ENCODE measurements at places on chromosomes 16 and 17.

- DNase-seq = peak; percentile 52
These were observed 4.4 kb upstream of the SNX29 start for GRCh38 chr16:11972128-11972527.

- DNase-seq = no peak
These were observed 23.1 kb upstream of the PHF12 start for GRCh38 chr17:28974451-28974850.

DNA sequence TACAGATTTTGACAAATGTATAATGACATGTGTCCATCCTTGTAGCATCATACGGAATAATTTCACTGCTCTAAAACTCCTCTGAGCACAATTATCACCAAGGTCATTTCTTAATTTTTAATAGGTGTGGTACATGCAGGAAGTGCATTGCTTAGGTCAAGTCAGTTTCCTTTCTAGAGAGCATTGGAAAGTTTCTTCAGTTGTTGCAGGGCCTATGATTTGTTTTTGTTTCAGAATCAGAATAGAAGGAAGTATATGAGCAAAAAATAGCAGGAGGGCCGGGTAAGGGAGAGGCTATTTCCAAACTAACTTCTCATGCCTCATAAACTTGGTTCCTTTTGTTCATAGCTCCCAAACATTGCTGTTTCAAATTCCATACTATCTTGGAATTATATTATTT, 24.0 kb upstream of the SLFN5 start:
- DNase-seq = no peak

- DNase-seq = no peak
These were observed 31.1 kb upstream of the SHISA6 start for GRCh38 chr17:11209906-11210305.

GRCh38 chr17:81510785-81511553, 1.6 kb downstream of the ACTG1 start:
- DNase-seq = peak; percentile 55

DNA sequence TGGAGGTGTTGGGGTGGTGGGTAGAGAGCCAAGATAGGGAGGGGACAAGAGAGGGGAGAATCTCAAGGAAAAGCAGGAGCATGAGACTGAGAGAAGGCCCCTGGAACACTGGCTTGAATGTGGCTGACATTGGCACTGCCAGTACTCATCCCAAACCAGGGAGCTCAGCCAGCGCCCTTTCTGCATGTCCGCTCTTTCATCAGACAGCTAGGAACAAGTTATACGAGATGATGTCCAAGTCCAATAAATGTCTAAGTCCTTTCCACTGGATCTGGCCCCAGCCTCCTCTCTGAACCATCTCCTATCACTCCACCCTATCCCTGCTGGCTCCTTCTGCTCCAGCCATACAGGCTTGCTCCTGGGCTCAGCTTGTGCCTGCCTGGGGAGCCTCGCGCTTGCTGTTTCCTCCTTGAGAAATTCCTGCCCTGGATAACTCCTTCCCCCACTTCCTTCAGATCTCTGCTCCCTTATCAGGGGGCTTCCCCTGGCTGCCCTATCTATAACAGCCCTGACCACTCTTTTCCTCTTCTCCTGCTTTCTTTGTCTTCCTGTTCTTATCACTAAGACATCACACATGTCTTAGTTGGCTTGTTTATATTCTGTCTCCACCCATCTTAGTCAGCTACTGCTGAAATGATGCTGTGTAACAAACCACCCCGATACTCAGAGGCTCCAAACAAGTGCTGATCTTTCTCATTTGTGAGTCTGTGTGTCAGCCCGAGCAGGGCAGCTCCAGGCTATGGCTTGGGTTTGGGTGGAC, 37.1 kb upstream of the MEOX1 start:
- DNase-seq = no peak

GRCh38 chr17:81241648-81242420, 2.7 kb downstream of the NDUFAF8 start:
- peak; percentile 69 for DNase-seq

GRCh38 chr17:63716426-63716825, 16.5 kb upstream of the LIMD2 start:
- DNase-seq = peak; percentile 55

GRCh38 chr17:44539673-44540072, 17.6 kb upstream of the FZD2 start:
- DNase-seq = no peak

GRCh38 chr17:79543531-79543930, 67.3 kb downstream of the RBFOX3 start:
- DNase-seq = peak; percentile 30

- DNase-seq = no peak
These were observed 4.9 kb upstream of the COPS3 start for GRCh38 chr17:17285951-17286350.

DNA sequence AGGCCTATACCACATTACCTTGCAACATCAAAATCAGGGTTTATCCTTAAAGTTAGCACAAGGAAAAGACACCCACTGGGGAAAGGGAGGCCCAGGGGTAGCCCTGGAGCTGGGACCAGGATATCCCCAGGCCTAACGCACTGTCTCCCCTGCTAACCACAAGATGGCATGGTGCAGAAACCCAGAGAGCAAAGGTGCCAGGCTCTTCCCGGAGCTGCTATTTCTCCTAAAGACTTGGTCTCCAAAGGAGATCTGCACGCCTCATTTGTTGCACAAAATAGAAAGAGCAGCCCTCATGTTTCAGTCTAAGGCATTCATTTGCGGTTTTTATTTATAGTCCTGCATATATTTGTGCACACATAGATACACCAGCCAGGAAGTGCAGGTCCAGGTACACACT, 408.6 kb downstream of the SOX9 start:
- no peak for DNase-seq

DNA sequence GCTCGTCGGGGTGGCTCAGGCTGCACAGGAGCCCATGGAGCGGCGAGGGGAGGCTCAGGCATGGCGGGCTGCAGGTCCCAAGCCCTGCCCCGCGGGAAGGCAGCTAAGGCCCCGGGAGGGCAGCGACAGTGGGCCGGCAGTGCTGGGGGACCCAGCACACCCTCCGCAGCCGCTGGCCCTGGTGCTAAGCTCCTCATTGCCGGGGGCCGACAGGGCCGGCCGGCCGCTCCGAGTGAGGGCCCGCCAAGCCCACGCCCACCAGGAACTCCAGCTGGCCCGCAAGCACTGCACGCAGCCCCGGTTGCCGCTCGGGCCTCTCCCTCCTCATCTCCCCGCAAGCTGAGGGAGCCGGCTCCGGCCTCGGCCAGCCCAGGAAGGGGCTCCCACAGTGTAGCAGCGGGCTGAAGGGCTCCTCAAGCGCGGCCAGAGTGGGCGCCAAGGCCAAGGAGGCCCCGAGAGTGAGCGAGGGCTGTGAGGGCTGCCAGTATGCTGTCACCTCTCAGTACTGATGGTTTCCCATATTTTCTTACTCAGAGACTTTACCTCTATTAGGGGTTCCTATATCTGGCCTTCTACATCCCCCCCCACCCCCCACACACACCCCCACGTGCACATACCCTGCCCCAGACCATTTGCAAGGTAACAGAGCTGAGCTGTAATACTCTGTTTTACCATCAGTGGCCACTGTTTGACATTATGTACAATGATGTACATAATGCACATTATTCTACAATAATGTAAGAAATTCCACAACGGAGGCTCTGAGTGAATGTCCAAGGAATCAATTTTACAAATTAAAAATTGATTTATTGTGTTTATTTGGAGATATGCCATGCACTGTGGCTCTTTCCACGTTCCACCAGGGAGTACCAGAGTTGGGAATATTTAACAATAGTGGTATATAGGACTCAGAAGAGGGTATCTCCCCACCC, 3.7 kb upstream of the VAT1L start:
- peak; percentile 27 for DNase-seq

DNA sequence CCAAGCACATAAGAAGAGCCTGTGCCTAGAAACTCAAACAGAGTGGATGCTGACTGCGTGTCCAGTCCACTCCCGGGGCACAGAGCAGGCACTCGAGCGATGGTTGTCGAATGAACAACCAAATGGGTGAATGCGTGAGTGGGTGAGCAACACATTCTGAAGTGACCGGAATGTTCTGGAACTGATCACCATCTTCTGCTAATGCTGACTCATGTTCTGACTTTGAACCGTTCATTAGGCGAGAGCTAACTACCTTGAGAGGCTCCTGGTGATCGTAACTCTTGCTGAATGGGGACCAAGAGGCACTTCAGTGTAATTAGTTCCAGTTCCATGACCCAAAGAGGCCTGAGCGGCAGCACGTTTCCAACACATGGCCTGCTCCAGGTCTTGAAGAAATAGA, 37.9 kb downstream of the IRF8 start:
- DNase-seq = no peak

DNA sequence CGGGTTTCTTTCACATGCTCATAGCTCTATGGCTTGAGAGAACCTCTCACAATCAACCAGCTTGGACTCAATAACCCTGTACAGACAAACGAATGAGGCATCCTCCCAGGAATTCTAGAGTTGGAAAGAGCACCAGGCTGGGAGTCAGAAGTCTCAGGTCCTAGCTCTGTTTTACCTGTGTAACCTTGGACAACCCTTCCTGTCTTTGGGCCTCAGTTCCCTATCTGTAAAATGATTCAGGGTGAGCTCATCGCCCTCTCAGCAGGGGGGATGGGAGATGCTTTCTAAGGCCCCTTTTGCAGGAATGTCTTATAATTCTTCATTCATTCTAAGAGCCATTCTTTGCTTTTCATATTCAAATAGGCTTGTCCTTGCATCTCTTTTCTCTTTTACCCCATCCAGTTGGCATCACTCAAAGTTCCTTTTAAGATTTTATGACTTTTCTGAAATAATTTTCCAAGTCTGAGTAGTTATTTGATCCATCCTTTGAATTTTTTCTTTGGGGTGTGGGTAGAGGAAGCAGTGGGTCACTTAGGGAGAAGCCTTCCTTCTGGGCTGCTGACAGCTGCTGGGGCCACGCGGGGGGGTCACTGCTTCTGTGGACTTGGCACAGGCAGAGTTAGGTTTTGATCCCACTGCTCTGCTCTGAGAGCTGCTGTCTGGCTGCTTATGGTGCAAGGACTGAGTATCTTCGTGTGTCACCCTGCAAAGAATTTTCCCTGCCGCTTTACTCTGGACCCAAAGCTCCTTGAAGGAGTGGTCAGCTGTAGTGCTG, 102.7 kb downstream of the UTP18 start:
- DNase-seq = no peak

DNA sequence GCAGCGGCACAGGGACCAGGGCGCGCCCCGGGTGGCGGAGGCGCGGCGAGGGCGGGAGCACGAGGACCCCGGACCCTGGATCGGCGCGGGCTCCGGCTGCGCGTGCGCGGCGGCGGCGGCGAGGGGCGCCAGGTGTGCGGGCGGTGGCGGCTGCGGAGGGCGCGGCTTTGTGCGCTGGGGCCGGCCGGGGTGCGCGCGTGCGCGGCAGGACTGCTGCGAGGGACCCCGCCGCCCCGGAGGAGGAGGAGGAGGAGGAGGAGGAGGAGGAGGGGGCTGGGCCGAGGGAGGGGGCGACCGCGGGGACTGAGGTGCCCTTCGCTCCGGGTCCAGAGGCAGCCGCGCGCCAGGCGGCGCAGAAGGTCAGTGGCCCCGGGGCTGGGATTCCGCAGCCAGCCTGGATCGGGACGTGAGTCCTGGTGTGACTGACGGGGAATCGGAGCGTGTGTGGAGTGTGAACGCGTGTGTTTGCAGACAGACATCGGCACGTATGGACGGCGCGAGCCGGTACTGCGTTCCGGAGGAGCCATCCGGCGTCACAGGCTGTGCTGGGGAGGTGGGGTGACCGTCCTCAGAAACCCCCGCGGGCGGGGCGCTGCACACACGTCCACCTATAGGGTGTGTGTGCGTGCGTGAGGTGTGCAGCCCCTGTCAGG, 19.5 kb upstream of the RAP1GAP2 start:
- DNase-seq = no peak

DNA sequence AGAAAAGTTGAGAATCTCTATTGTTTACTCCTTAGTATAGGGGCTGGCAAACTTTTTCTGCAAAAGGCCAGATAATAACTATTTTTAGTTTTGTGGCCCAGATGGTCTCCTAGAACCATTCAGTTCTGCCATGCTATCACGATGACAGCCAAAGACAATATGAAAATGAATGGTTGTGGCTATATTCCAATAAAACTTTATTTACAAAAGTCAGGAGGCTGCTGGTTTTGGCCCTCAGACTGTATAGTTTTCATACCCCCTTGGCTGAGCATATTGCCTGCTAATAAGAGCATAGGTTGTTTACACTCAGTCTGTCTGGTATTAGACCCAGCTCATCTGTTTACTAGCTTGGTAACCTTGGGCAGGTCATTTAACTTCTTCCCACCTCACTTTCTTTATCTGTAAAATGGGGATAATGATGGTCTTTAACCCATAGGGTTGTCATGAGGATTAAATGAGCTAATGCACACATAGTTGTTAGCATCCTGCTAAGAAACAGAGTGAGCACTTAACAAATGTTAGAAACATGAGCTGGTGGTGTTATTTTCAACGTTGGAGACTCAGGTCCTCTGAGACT, 156.3 kb downstream of the MSI2 start:
- no peak for DNase-seq

- no peak for DNase-seq
These were observed 136.8 kb upstream of the CDH5 start for GRCh38 chr16:66229651-66230050.

DNA sequence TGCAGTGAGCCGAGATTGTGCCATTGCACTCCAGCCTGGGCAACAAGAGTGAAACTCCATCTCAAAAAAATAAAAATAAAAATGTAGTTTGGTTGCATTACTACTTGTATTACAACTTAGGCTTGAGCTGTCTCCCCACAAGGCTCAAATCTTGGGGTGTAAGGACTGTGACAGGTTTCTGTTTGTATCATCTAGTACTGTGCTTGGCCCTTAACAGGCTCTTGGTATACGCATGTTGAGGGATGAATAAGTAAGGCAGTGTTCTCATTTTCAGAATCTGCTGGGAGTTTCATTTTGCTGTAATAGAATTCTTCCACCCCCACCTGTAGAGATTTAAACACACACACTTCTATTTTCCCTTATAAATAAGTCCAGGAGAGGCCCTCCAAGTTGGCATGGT, 289.4 kb upstream of the EEF2KMT start:
- DNase-seq = no peak

- no peak for DNase-seq
These were observed 18.7 kb downstream of the UTS2R start for GRCh38 chr17:82390015-82390859.

GRCh38 chr17:73224237-73224636, 31.4 kb downstream of the COG1 start:
- peak; percentile 55 for DNase-seq

DNA sequence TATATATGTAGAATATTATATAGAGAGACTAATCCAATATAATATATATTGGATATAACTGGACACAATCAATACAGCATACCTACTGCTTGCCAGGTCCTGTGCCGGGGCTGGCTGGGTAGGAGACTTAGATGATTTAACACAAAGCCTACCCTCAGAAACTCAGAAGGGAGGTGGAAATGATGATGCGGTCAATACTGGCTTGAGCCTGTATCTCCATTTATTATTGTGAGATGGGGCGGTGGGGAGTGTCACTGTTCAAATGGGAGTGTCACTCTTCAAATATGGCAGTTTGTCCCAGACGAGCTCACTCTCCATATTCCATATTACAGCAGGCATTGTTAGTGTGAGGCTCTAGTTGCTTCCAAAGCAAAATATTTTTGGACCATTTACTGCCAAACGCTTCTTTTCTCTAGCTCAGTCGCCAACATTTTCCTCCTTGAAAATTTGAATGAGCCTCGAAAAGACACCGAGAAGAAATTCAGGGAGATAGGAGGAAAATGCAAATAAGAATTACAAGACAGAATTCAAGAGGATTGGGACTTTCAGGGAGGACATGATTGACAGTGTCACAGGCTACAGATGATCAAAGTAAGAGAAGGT, 70.7 kb downstream of the WSCD1 start:
- DNase-seq = no peak

- no peak for DNase-seq
These were observed 10.3 kb upstream of the AKAP10 start for GRCh38 chr17:19987897-19988296.
